ENCODE measurements at places on chromosomes 5 and 9.

DNA sequence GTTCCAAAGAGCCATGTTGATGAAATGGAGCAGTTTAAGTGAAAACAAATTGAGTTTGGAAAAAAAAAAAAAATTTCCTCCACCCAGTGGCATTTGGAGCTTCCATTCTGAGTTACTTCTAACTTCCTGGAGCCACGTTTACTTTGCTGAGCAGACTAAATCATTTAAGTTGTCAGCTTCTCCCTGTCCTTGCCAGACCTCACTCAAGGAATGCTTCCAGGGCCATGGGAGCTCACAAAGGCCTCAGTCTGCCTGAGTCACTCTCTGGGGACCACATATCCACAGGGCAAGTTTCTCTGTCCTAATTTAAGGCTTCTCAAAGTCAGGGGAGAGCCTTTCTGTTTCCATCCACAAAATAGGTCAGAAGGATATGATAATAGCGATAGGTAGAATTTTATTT, 210.3 kb upstream of the TNC start:
- DNase-seq, result no peak

GRCh38 chr9:35103660-35104191, 795 bp upstream of the STOML2 start:
- DNase-seq, result no peak

DNA sequence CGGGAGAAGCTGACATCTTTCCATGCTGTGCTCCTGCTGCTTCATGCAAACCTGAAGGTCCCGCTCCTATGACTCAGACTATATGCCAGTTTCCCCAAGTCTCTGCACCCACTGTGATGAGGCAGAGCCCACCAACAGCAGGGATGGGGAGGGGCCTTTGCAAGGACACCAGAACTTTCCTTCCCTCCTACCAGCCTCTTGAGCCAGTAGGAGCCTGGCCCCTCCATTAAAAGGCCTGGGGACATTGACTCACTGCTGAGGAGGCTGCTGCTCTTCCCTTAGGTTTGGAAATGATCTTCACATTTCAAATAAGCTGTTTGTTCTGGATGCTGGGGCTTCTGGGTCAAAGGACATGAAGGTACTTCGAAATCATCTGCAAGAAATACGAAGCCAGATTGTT, 26.1 kb upstream of the CTSL start:
- no peak for DNase-seq

GRCh38 chr9:1759009-1759408, 256.1 kb upstream of the SMARCA2 start:
- DNase-seq, result no peak

- no peak for DNase-seq
These were observed 89.8 kb upstream of the COL5A1 start for GRCh38 chr9:134551644-134552348.

DNA sequence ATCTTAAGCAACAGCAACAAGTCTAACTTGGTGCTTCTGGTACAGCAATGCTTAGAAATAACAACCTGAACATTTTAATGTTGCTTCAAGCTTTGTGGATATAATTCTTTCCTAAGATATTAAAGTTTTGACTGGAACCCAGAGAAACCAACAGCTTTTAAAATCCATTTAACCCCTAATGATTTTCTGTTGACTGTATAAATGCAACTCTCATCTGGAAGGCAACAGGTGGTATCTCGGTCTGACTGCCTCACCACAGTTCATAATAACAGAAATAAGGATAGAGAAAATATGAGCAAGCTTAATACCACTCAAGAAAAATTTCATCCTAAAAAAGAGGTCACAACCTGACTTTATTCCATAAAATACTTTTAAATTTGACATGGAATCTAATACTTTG, 116.9 kb downstream of the HOMER1 start:
- no peak for DNase-seq

Data from DMS79 treated with DMSO at 0.1 percent for 48 hours (cell line).